ENCODE measurements at places on chromosomes 7 and 10. TPM values are rescaled to one million over a fixed set of nuclear protein-coding genes. Genes with fewer than 3 reads are reported as not detected.

DNA sequence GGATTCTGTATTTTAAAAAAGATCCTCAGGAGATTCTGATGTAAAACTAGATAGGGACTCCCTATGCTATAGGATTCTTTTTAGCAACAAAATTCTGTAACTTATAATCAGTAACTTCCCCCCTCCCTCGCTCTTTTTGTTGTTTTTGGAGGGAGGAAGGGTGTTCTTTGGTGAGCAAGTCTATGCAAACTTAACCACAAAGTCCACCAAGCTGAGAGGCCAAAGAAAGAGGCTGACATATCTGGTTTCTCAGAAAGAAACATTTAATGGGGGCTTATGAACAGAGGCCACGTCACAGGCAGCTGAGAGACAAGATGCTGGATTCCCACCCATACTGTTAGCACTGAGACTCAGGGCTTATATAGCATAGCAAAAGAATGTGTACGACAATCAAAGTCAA is 14.3 kb upstream of the ABCB5 start:
- no peaks in the 10 kb centered on the region for H3K27me3 ChIP-seq
- no peak for DNase-seq
- H3K4me3 ChIP-seq = no peak overlapping the region

DNA sequence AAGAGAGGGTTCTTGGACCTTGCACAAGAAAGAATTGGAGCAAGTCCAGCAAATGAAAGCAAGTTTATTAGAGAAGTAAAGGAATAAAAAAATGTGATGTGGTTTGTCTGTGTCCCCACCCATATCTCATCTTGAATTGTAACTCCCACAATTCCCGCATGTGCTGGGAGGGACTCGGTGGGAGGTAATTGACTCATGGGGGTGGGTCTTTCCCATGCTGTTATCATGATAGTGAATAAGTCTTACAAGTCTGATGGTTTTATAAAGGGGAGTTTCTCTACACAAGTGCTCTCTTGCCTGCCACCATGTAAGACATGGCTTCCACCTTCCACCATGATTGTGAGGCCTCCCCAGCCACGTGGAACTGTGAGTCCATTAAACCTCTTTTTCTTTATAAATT is 39.2 kb upstream of the FZD9 start:
- H3K4me3 ChIP-seq = no peak overlapping the region
- DNase-seq = no peak
- no peaks in the 10 kb centered on the region for H3K27me3 ChIP-seq
- no peak overlapping the region for H3K27ac ChIP-seq
- H3K4me1 ChIP-seq = no peaks in the 10 kb centered on the region
- no peaks in the 10 kb centered on the region for H3K36me3 ChIP-seq

Gene MGAM2
- 1.1 TPM for total RNA-seq

DNA sequence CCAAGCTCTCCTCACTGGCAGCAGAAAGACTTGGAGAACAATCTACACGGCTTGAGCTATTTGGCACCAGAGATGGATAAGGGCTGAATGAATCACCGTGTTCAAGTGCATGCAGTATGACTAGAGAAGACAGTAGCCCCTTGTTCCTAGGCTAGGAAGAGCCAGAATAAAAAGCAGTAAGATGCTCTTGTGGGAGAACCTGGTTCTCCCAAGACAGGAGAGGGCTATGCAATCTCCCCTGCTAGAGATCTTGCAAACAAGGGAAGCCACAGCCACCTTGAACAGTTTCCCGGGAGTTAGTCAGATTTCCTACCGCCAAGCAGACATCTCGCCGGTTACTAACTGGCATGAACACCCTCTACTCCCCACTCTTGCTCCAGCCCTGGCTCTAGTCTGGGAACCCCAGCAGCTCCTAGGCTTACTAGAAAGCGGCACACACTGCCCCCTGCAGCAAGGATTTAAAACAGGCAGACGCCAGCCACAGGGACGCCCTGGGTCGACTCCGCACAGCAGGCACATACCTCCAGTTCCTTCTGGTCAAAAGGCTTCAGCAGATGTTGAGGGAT is 107.3 kb downstream of the SMURF1 start:
- H3K4me3 ChIP-seq = no peak overlapping the region
- no peak for DNase-seq
- H3K27me3 ChIP-seq = no peaks in the 10 kb centered on the region

DNA sequence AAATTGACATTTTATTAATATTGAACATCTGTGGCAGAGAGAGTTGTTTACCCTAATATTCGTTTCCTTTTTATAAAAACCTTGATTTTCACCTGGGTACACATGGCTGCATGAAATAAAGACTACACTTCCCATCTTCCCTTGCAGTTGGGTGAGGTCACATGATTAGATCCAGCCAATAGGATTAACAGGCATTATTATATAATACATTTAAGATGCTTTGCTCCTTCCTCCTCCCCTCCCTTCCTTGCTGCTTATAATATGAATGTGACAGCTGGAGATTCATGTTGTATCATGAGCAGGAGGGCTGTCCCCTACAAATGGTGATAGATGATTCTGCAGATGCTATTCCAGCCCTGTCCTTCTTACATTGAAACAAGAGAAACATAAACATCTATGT is 146.6 kb downstream of the SH2D4B start:
- no peaks in the 10 kb centered on the region for H3K36me3 ChIP-seq
- no peaks in the 10 kb centered on the region for H3K27me3 ChIP-seq

GRCh38 chr7:75688200-75689136 is 50.3 kb downstream of the HIP1 start:
- H3K4me1 ChIP-seq = peaks cover 34% of the 10 kb centered on the region
- H3K36me3 ChIP-seq = no peaks in the 10 kb centered on the region
- no peaks in the 10 kb centered on the region for H3K27me3 ChIP-seq
- DNase-seq = peak; percentile 100
- H3K27ac ChIP-seq = peak overlapping the region; percentile 68
- H3K4me3 ChIP-seq = peak overlapping the region; percentile 24

- no peaks in the 10 kb centered on the region for H3K27me3 ChIP-seq
- H3K27ac ChIP-seq = no peak overlapping the region
- H3K36me3 ChIP-seq = no peaks in the 10 kb centered on the region
- no peak for DNase-seq
- H3K4me3 ChIP-seq = no peak overlapping the region
- H3K4me1 ChIP-seq = no peaks in the 10 kb centered on the region
These were observed 252.1 kb downstream of the GLI3 start for GRCh38 chr7:41984888-41985287.

Gene SNX10
- total RNA-seq = not detected

Gene AKR1D1
- not detected for total RNA-seq

- H3K27me3 ChIP-seq = no peaks in the 10 kb centered on the region
- peaks cover 64% of the 10 kb centered on the region for H3K4me1 ChIP-seq
- peak overlapping the region; percentile 91 for H3K27ac ChIP-seq
- peak; percentile 91 for DNase-seq
- H3K36me3 ChIP-seq = no peaks in the 10 kb centered on the region
These were observed 225.7 kb upstream of the AOAH start for GRCh38 chr7:36949711-36950600.

DNA sequence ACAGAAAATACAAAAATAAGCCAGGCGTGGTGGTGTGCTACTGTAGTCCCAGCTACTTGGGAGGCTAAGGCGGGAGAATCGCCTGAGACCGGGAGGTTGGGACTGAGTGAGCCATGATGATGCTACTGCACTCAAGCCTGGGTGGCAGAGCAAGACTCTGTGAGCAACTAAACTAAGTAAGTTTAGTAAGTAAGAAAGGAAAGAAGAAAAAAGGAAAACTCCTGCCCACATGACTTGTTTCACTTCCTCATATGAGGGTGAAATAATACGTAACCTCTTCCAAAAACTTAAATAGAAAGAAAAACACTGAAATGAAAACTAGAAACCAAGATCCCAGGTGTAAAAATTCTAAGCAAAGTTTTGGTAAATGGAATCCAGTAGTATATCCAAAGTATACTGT is 79.6 kb downstream of the LARP4B start:
- H3K27me3 ChIP-seq = no peaks in the 10 kb centered on the region
- H3K27ac ChIP-seq = no peak overlapping the region
- no peaks in the 10 kb centered on the region for H3K4me1 ChIP-seq
- no peak overlapping the region for H3K4me3 ChIP-seq

Data from SJCRH30 (cell line).